ENCODE measurements at places on chromosomes 5 and 9.

DNA sequence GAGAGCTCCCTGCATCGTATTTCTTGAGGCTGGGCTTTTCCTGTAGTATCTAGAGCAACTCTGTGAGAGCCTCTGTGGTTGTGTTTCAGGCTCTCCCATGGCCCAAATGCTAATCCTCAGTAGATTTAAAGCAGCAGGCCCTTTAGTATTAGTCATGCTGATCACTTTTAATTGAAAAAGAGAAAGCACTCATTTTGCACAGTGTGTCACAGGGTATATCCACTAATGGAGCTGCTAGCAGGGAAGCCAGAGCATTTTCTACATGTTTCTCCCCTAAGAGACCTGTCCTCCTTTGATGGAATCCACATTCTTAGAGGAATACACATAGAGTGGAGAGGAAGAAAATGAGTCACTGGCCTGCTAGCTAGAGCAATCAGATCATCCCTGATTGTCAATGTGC is 348.5 kb downstream of the TMEM232 start:
- no peak for DNase-seq

GRCh38 chr5:98568336-98568735 is 205.1 kb upstream of the RGMB start:
- DNase-seq, result no peak

DNA sequence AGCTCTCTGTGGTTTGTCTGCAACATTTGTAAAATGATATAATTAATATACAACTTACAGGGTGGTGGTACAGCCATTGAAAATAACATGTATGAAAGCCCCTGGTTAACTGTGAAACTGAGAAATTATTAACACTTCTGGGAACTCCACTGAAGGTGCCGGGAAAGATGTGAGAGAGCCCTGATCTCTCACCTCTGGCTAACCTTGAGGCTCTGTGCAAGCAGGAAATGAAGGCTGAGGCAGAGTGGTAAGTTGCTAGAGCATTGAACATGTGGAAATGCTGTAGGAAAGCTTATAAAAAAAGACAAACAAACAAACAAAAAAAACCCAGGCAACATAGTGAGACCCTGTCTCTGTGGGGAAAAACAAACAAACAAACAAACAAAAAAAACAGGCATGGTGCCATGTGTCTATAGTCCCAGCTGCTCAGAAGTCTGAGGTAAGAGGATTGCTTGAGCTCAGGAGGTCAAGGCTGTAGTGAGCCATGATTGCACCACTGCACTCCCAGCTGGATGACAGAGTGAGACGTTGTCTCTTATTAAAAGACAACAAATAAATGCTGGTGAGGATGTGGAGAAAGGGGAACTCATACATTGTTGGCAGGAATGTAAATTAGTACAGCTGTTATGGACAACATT is 7.5 kb downstream of the CATSPER3 start:
- DNase-seq, result no peak

DNA sequence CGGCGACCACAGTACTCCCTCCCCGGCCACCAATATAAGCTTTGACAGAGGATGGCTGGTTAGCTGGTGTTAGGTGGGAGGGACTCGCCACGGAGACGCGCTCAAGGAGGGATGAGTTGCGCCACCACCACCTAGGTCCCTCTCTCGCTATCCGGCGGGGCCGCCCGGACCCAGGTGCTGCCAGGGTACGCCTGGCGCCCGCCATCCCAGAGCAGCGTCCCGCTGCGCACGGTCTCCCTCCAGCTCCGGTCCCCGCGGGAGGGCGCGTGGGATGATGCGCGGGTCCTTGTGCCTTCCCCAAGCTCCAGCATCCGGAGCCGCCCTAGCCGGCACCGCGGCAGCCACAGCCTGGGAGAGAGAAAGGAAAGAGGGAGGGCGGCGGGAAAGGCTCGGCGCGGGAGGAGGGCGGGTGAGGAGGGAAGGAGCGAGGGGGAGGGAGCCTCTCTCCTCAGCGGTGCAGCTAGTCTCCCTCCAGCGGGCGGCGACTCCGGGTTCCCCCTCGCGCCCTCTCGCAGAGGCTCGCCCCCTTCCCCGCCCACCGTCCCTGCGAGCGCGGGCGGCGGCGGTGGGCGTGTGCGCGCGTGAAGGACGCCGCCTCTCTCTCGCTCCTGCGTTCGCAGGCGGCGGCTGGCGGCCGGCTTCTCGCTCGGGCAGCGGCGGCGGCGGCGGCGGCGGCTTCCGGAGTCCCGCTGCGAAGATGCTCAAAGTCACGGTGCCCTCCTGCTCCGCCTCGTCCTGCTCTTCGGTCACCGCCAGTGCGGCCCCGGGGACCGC is at the start of gene CAMK4:
Gene CAMK4 (plus strand): TSS at position 598 of the 774 bp plus-strand sequence. CDS start 100 bp downstream, at position 698.
- DNase-seq, result peak; percentile 31

DNA sequence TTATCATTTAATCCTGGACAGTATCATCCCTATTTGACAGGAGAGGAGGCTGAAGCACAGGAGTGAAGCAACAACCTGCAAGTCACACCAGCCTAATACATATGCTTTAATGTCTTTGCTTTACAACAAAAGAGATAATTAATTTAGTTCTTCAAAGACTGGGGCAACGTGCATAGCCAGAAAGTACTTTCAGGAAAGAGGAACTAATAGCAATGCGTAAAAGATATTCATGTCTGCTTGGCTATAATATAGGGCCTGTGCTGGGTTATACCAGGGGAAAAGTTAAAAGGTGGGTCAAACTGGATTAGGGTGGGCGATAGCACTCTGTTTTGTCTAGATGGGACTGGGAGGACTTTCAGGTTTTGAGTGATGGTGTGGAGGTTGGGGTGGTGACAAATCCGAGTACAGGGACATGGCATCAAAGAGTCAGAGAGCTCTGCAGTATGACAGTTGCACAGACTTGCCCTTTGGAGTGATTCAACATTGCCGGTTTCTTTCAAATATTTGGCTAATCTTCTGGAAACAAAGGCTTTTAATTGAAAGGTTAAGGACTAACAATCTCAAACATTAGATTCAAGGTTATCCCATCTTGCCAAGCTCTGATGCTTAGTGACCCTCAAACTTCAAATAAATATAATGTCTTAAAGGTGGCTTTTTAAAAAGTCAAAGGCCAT is 11.9 kb downstream of the DAB2 start:
- no peak for DNase-seq

DNA sequence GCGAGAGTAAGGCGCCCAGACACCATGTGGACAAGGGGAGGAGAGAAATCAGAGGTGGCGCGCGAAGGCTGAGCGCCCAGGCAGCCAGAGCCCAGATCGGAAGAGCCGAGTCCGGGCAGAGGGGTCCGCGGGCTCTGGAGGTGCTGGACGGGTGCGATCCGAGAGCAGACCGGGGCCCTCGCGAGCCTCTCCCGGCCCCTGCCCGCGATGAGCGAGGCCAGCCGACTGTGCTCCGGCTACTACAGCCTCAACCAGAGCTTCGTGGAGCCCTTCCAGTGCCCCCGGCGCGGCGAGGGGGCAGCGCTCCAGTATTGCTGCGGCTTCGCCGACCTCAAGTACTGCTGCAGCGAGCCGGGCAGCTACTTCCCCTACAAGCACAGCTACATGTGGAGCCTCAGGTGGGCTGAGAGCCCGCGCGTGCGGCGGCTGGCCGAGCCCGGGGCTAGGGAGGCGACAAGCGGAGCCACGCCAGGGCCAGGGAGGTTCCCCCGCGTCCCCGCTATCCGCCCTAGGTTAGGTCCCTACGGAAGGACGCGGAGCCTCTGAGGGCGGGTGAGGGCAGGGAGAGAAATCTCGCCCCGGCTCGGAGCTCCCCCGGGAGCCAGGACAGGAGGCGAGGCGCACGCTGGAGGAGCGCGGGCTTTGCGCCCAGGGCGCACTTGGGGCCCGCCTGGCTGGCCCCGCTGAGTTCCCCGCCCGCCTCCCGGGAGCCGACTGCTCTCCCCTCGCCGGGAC is at the start of gene SHISAL2B:
Gene SHISAL2B (plus strand): TSS at position 87 of the 735 bp plus-strand sequence. CDS start 121 bp downstream, at position 208.
- DNase-seq, result no peak

DNA sequence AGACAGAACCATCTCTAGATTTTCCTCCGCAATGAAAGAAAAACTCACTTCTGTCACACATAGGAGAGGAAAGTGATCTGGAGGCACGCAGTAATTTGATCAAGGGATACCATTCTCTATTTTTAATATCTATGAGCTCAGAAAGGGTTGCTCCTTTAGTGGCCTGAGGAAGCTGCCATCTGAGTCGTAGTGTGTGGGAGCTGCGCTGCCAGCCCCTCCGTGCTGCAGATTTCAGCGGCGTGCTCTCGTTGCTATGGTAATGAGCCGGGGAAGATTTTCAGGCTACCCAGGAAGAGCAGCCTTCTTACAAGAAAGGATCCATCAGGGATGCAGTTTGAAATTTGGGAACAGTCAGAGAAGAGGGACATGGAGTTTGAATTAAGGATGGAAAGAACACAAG is 17.1 kb upstream of the GOLM1 start:
- DNase-seq, result no peak

DNA sequence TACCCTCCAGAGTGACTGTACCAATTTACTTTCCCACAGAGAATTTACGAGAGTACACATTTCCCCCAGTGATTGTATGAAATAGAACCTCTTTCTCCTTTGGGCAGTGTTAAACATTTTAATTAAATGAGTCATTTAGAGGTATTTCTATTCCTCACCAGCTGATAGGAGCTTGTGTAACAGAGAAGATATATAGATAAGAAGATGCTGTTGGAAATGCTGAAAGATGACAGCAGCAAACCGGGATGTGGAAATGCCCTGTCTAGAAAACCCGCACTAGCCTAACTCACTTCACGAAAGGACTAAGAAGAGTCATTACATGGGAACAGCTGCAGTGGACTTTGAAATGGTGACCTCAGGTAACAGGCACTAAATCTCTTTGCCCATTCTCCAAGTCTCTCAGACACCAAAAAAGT is 68.3 kb downstream of the LPAR1 start:
- no peak for DNase-seq

DNA sequence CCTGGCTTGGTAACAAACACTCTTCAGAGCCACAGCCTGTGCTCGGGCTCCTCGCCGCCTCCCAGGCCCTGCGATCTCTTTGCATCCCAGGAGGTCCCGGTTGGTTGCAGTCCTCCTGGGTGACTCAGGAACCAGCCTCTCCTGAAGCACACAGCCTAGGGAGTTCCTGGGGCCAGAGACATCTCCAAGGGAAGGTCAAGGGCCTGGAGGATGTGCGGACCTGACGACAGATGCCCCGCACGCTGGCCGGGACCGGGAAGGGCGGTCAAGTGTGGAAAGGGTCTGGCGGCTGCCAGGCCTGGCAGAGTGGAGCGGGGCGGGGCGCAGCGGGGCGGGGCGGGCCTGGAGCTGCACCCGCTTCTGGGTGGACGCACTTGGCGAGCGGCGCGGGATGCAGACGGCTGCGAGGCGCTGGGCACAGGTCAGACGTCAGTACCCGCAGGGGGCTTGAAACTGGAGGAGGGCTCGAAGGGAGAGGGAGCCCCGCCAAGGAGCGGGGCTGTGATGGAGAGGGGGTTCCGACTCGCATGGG is 45.0 kb upstream of the PRSS3 start:
- no peak for DNase-seq

- no peak for DNase-seq
Observed at GRCh38 chr5:27734838-27735237, 696.5 kb upstream of the CDH9 start.

- DNase-seq, result peak; percentile 12
Observed at GRCh38 chr5:18152671-18153070, 518.4 kb downstream of the TAF11L14 start.

GRCh38 chr5:6750951-6751685 is 37.9 kb downstream of the TENT4A start:
- no peak for DNase-seq

- peak; percentile 62 for DNase-seq
Observed at GRCh38 chr5:177607452-177608192, 7.7 kb downstream of the B4GALT7 start.

GRCh38 chr9:90343991-90344390 is 298.6 kb downstream of the DIRAS2 start:
- DNase-seq, result peak; percentile 2

GRCh38 chr9:131530546-131530919 is 530 bp downstream of the UCK1 start:
- DNase-seq, result no peak

GRCh38 chr9:120477534-120478001 is 102.4 kb downstream of the CDK5RAP2 start:
- peak; percentile 72 for DNase-seq

GRCh38 chr9:125586172-125586511 is 120.9 kb downstream of the MAPKAP1 start:
- no peak for DNase-seq

DNA sequence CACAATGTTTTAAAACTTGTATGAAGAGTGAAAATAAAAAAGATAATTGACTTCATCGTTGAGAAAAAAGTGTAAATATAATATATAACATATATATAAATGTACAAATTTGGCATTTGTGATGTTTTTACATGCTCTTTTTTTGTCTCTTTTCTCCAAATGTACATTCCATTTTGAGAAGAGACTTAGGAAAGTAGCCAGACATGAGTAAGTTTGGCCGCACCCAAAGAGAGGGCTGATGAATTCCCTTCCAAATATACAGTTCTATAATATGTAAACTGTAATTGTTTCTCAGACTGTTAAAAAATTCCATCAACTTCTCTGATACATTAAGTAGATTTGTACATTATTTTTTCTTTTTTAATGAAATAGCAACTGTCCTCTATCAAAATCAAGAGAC is 193.2 kb upstream of the MAP3K1 start:
- no peak for DNase-seq

DNA sequence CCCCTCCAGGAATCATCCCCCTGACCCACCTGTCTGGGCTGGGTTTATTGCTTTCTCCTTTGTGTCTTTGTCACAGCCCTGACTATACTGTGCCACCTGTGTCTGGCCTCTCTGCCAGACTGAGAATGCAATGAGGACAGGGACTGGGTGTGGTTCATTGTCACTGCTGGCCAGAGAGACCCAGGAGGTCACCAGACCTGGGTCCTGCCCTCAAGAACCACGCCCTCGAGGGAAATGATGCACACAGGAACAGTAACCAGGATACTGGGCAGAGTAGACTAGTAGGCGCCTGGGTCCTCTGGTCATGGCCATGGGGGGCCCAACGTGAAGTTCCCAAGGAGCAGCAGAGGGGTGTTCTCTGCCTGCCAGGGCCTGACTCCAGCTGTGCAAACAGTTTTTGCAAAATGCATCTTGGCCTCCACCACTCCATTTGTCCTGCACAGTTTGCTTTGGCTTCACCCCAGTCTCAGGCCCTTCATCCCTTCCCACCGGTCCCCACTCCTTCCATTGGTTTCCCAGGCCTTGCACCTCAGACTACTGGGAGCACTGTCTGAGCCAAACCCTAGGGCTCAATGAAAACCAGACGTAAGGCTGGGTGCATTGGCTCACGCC is 17.8 kb downstream of the RGS3 start:
- DNase-seq, result no peak

- DNase-seq, result no peak
Observed at GRCh38 chr9:99185934-99186333, 35.8 kb downstream of the ALG2 start.

DNA sequence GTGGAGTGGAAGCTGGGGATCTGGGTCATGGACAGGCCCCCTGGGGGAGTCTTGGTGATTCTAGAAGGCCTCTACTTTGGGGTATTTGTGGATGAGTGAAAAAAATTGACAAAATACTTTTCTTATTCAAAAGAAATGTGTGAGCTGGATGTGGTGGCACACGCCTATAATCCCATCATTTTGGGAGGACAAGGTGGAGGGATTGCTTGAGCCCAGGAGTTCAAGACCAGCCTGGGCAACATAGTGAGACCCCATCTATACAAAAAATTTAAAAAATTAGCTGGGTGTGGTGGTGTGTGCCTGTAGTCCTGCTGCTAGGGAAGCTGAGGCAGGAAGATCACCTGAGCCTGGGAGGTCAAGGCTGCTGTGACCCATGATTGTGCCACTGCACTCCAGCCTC is 6.6 kb upstream of the NCS1 start:
- DNase-seq, result no peak

- no peak for DNase-seq
Observed at GRCh38 chr9:131122158-131122557, 3.2 kb upstream of the NUP214 start.

GRCh38 chr5:152439791-152440190 is 34.7 kb upstream of the NMUR2 start:
- DNase-seq, result peak; percentile 92
